ENCODE measurements at places on chromosomes 6 and 20.

DNA sequence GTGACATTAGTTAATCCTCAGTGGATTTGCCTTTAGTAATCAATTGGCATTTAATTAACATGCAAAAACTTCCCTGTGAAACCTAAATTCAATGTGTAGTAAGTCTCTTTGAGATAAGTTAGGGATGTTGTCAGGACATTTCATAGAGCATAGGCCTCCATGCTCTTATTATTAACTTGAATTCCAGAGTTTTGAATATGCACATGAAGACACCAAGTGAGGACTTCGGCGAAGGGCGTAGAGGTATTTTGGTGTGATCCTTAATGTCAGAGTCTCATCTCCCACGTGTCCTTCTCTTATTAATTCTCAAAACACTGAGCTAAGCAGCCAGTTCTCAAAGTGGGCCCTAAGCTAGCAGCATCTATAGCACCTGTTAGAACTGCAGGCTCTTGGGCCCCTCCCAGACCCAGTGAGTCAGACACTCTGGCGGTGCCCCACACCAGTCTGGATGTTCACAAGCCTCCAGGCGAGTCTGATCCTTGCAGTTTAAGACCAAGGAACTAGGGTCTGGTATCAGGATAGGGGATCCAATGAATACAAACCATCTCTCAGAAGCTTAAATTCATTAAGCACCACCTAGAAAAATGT is 292.1 kb downstream of the QKI start:
- DNase-seq: no peak

DNA sequence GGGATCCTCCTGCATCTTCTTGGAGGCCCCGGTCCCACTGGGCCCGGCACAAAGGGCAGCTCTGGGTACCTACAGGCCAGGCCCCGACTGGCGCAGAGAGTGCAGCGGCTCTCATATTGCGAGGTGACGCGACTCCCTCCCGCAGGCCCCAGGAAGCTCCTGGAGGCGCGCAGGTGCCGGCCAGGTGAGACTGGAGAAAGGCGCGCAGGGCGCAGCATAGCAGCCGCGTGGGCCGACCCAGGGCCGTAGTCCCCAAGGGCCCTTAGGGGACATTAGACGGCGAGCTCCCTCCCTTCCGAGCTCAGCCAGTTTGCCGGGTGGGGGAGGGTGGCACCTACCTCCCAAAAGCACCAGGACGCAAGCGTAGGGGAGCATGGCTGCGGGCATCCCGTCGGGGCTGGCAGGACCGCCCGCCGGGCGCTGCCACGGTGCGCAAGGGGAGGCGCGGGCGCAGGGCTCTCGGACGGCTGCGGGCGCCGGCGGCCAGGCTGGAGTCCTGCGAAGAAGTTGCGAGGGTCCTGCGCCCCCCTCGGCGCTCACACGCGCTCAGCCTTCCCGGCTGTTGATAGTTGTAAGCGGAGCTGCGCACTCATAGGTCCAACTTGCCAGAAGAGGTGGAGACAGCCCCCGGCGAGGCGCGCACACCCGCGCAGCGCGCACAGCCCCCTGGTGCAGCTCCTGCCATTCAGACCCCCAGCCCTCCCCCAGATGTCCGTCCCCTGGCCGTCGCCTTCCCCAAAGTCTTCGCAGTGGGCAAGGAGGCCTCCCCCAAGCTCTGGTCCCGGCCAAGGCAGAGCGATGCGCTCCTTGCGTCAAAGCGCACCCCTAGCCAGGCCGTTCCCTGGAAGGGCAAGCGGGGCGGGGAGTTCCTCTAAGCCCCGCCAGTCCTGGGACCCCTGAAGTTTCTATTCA is 622 bp downstream of the APCDD1L start:
- no peak for DNase-seq

DNA sequence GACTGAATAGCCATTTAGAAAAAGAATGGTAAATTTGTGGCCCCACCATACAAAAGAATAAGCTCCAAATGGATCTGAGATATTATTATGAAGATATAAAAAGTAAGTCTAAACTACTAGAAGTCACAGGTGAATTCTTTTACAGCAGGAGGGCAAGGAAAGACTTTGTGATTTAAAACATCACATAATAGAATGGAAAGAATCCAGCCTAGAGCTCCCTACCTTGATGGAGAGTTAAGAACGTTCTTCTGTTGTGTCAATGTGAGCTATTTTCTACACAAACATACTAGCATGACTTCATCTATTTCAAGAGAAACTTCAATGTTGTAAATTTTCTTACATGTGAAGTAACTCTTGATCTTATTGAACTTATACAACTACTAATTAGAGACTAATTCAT is 100.0 kb upstream of the NRSN1 start:
- DNase-seq: no peak

DNA sequence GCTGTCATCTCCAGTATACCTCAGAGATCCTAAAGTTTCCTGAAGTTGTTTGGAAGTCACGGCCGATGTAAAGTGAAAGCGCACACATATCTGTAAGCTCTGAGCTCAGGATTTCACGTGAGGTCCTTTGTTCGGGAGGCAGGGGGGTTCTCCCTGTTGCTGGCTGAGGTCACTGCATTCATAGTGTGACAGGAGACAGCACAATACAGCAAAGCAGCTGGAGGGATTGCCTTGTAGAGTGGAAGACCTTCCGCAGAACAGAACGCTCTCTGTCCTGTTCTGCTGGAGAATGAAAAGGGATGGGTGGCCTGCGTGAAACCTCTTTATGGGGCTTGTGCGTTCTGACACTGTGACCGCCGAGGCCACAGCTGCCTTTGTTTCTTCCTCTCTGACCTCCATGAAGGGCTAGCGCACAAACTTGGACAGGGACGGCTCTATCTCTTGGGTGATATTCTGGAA is 13.4 kb upstream of the SERPINB1 start:
- no peak for DNase-seq

- DNase-seq: no peak
These were observed 15.6 kb downstream of the ILRUN start for GRCh38 chr6:34680802-34681515.

DNA sequence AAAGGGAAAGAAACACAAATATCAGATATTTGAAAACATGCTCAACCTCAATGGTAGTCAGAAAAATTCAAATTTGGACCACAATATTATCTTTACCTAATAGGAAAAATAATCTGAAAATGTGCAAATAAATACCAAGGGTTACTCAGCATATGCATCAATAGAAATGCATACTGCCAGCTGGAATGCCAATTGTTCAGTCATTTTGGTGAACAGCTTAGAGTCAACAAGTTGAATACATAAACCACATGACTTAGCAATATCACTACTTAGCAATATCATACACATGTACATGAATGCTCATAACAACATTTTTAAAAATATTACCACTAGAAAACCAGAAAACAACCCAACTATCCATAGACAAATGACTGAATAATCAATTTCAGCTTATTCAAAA is 212.7 kb downstream of the PTPRK start:
- no peak for DNase-seq

- DNase-seq: no peak
These were observed at the start of gene CD93 for GRCh38 chr20:23086056-23086566. CD93 (minus strand) TSS chr20:23086324; CDS start chr20:23086192, 132 bp downstream.

DNA sequence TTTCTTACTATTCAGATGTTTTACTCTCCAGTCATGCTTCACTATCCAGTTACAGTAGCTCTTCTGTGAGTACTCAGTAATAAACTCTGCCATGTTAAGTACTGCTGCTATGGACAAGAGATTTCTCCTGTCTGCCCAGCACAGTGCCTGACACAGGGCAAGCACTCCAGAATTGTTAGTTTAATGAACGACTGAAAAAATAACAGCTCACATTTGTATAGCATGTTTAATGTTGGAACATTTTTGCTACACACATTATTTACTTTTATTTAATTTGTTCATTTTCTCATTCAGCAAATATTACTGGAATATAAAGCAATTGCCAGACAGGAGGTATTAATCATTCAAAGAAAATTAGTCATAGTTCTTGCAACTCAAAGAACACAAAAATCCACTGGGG is 142.6 kb upstream of the HMGN3 start:
- DNase-seq: no peak

DNA sequence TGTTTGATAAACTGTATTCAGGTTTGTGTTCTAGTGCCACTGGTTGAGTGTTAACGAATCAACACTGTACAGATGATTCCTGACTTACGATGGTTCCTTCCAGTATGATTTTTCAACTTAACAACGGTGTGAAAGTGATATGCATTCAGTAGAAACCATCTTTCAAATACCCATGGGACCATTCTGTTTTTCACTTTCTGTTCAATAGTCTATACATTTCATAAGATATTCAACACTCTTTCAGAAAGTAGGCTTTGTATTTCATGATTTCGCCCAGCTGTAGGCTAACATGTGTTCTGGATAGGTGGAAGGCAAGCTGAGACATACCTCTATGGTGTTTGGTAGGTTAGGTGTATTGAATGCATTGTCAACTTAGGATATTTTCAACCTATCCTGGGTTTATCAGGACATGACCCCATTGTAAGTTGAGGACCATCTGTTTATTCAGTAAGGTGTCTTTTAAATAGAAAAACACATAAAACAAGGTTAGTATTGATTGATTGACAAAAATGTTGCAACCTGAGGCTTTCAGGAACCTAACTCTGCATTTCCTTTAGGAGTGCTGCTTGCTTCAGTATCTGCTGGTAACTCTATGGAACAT is 32.3 kb downstream of the SYNJ2 start:
- no peak for DNase-seq

DNA sequence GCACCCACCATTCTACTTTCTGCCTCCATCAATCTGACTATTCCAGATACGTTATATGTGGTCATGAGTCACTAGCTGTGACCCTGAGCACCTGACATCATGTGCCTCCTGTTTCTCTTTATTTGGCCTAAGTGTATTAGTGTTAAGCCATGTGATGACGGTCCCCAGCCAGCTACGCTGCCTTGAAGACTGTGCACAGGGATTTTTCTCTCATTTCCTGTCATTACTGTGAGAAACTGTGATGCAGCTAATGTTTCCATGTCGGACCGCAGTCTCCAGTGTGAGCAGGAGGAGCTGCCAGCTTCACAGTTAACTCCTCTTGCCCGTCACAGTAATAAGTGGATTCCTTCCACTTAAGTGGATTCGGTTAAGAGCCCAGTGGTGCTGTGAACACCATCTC is 9.9 kb upstream of the SPATS1 start:
- DNase-seq: no peak

DNA sequence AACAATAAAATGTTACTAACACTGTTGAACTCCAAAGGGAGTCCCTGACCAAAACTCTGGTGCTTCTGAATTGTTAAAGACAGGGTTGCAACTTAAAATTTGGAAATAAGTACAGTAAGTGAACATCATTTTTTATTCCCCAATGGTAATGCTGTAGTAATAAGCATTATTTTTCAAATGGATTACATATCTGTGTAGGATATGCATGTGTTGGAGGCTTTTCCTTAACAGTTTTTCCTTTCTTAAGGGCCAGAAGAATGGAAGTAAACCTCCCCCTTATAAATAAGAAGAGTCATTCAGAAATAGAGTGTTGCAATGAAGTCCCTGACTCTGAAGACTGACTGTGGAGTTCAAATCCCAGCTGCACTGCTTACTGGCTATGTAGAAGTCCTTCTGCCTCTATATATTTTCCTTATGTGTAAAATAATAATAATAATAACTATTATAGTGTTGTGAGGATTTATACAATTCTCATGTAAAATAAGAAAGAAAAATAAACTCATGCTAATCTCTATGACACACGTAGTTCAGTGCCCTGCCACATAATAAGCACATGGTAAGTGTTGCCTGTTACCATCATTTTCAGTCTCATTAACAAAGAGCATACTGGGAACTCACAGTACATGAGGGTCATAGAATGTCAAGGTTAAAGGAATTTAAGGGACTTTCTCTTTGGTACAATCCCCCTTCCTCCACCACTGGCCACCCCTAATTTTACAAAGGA is 129.8 kb upstream of the SMLR1 start:
- no peak for DNase-seq

DNA sequence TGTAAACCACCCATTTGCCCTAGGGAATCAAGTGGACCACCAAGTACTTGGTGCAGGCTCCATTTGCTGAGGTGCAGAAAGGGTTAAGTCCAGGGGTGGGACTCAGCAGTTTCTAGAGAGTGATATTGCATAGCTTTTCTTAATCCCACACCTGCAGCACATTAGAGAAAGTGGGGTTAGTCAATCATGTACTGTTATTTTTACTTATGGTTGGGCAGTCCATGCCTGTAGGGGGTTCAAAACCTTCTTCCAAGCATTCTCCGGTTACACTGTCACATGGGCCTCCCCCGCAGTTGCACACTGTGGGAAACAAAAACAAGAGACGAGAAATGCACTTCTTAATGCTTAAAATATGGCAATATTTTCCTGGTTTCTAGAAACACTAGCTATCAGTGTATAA is 65.5 kb downstream of the LAMA4 start:
- no peak for DNase-seq

GRCh38 chr6:40796260-40797221 is 209.4 kb upstream of the LRFN2 start:
- DNase-seq: no peak

DNA sequence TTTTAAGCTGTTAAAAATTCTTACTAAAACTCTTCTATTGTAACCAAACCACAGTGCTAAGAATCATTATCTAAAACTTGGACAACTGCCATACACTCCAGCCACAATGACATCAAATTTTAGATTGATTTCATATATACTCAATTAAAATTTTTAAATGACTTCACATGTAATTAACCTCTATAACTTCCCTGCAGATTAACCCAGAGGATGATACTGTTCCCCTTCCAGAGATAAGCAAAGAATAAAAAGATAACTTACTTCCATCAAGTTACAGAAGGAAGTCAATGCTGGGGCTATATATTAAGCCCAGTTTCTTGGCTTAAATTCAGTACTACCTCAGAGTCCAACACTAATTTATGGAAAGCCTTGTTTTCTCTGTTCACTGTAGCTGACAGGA is 71.3 kb downstream of the ARHGAP18 start:
- DNase-seq: no peak

DNA sequence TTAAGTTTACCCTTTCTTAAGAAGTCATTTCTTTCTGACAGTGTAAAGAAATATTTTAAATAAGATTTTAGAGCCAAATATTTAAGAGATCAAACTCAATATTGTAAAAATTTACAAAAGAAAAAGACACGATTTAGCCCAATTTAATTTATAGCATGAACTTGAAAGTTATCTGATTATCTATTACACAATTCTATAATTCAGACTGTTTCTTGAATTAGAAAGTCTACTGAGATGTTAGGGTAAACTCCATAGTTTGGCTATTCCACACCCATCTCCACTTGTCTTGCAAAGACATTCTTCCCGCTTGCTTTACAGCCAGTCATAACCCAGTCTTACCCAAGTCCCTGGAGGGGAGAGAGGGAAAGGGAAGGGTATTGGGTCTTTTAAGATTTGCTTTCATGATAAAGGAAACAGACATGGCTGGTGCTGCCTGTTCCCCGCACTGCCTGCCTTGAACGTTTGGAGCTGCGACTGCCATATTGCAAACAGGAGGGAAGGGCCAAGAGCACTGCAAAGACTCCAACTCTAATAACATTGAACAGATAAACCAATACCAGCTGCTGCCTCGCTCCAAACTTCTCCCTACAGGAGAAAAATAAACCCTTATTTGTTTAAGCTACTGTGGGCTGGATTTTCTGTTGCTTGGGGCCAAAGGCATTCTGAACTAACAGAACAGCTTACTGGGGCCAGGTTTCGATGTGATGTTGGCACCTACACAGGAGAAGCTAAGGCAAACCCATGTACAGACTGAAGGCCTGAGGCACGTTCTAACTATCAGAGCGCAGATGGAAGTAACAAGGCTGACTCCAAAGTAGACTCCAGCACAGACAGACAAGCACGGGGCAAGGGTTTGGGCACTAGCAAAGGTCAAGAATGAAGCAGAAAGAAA is 552.3 kb upstream of the JARID2 start:
- DNase-seq: no peak
